GM23248 (cell line): ENCODE measurements at places on chromosomes 4 and X.

DNA sequence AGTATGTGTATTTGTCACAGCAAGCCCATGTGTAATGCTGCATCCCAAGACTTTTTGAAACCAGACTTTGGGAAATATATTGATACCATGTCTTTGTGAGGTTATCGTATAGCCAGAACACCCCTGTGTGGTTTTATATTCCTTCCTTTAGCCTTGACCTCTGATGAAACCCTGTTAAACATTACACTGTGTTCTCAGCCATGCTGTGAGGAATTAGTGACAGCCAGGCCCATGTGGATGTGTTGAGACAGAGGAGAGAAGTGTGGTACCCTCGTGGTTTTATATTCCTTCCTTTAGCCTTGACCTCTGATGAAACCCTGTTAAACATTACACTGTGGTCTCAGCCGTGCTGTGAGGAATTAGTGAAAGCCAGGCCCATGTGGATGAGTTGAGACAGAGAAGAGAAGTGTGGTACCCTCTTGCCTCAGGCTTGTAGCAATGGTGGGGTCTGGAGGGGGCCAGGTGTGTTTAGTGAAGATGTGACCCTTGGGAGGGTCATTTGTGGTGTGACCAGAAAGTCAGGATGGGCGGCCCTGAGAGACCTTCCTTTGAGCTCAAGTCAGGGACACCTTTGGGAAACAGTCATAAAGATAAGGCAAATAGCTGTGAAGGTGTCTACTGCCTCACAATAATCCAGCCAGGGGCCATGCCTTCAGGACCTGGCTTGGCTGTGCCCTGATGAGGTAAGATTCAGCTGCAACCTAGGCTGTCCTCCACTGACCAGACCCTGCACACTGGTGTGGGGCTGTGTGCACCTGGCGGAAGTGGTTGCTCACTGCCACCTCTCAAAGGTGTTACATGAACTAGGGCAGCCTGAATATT lies 110.0 kb downstream of the IRF2 start:
- DNase-seq = no peak

DNA sequence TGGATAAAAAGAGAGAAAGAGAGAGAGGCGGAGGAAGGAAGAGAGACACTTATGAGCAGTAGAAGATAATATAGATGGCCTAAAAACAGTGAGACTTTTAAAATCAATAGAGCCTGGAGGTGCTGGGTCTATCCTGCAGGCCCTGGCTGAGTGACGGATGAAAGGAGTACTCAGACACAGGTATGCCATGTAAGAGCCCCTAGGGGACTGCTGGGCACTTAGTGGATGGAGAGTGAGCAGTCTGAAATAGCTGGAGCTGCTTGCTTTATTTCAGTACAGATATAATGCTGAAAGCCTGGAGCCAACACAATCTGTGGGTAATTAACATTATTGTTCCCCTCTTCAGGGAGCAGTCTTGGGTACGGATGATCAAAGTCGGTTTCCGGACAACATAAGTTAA lies 578.6 kb downstream of the SPOCK3 start:
- no peak for DNase-seq

- DNase-seq = no peak
Observed at GRCh38 chrX:44937606-44938005, 64.6 kb downstream of the KDM6A start.

DNA sequence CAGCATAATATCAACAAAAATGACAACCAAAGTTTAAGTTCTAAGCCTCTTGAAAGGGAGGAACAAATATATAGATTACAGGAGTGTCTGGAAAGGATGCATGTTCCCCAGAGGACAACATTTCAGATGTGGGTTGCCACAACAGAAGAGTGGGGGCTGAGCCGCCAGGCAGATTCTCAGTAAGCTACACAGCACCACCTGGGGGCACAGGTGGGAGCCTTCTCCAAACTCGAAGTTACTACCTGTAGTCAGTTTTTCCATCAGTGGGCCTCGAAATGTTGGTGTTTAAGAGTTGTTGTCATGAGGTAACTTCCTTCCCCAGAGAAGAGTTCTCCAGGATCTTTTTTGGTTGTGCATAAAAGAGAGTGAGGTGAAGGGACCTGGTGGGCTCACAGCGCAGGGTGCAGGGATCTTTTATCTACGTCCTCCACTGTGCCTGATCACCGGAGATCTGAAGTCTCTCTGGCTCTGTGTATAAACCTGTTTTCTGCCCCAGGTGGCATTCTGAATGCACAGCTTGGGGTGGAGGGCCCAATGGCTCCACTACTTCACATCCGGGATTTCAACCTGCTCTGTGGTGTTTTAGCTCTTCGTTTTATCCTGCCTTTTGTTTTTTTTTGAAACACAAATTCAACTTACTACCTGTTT lies 58.4 kb upstream of the STS start:
- DNase-seq = no peak

GRCh38 chr4:101952985-101953384 lies 162.5 kb downstream of the BANK1 start:
- DNase-seq = no peak

- DNase-seq = no peak
Observed at GRCh38 chrX:135697601-135698000, 15.8 kb upstream of the CT45A1 start.

GRCh38 chrX:125205918-125206665 lies 113.6 kb upstream of the TEX13C start:
- DNase-seq = peak; percentile 4

GRCh38 chr4:1271686-1272085 lies 18.0 kb upstream of the MAEA start:
- no peak for DNase-seq

DNA sequence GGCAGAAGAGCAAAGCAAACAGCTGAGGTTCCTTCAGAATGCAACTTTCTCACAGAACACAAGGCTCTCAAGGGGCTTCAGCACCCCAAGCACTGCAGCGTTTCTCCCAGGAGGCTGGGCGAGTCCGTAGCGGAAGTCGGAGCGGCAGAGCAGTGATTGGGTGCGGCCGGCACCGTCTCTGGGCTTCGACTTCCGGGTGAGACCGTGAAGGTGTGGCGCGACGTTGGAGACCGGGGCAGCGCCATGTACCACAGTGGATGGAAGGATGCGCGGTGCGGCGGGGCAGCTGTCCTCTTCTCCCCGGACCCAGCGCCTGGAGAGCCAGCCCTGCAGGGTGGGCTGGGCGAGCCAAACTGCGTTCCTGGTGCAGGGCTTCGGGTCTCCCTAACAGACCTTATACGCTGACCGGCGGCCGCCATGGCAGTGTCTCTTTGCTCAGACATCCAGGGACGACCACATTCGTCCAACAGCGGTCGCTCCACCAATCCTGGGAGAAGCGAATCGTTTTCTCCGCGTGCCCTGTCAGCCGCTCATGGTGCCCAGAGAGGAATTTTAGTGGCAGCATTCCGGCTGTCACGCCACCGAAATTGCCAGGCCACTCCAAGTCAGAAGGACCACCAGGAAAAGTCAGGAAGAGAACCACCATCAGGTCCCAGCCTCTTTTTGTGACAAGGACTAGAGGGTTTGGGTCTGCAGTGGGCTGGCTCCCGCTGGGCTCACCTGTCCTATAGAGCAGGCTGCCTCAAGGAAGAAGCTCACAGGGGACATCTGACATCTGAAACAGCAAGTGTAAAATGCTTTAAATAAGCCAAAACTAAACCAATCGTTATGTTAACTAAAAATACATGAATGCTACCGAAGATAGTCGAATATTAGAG lies 20.5 kb downstream of the TRIM61 start:
- DNase-seq = peak; percentile 83

GRCh38 chrX:35786271-35786670 lies 11.9 kb upstream of the MAGEB16 start:
- no peak for DNase-seq

- DNase-seq = no peak
Observed at GRCh38 chr4:176451443-176451842, 131.7 kb downstream of the SPCS3 start.

- no peak for DNase-seq
Observed at GRCh38 chr4:55169352-55169961, 44.1 kb upstream of the KDR start.

DNA sequence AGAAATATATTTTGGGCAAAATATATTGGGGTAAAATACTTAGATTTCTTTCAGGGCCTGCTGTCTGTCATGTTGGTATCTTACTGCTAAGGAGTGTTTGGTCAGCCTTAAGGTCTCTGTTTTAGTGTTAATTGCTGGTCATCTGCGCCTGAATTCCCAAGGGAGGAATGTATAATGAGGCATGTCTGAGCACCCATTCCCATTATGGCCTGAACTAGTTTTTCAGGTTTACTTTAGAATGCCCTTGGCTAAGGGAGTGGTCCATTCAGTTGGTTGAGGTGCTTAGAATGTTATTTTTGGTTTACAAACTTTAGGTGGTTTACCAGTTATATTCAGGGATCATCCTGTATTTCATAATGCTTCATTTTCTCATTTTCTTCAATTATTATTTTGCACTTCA lies 125.9 kb downstream of the CFAP299 start:
- DNase-seq = no peak
